Fibroblast of skin of back (primary cell): ENCODE measurements at places on chromosomes 5 and 9.

- DNase-seq, result no peak
Observed at GRCh38 chr9:89522261-89522958, 24.5 kb upstream of the SEMA4D start.

DNA sequence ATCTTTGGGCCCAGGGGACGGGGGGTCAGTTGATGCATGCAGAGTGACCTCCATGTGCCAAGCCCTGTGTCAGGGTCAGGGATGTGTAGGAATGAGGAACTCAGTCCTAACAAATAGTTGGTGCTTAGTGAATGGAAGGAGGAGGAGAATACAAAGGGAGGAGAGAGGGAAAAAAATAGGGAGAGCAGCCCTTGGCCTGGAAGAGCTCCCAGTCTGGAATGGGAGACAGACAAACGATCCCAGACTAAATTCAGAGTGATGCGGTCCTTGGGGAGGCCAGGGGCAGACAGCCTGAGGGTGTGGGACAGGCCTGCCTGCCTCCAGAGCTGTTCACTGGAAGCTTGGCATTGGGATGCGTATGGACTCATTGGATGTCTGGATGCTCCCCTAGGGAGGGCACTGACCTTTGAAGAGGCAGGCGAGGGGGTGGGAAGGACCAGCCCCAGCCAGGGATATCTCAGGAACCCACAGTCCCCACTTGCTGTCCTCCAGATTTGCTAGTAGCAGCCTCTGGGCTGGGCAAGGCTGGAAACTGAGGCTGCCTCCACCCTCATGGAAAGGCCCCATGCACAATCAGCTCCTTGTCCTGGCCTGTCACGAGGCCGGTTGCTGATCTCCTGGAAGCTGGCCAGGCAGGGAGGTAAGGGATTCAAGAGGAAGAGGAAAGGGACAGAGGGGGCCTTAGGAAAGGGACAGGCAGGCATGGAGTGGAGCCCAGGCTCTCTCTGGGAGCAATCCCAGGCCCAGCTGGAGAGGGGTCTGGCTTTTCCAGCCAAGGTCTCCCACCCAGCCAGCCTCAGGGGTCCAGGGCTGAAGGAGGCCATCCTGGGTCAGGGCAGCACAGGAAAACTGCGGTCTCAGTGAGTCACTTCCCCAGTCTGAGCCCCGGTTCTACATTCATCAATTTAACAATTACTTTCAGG is 69.0 kb upstream of the GGTA1 start:
- peak; percentile 59 for DNase-seq

- no peak for DNase-seq
Observed at GRCh38 chr5:569868-570361, 42.2 kb upstream of the CEP72 start.

DNA sequence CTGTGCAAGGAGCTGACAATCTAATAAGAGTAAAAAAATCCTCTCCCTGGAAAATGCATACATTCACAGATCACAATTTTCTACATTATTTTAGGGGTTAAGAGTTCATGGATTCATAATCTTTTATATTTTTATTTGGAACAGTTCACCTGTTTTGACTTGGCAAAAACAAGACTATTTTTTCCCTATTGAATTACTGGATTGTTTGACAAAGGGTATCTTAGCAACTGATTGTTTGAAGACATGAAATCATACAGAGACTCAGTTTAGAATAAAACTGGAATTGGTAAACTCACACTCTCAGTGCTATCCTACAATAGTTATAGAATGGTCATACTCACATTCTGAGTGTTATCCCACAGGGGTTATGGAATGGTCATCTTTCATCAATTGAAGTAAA is 358.2 kb upstream of the PTGER4 start:
- no peak for DNase-seq

DNA sequence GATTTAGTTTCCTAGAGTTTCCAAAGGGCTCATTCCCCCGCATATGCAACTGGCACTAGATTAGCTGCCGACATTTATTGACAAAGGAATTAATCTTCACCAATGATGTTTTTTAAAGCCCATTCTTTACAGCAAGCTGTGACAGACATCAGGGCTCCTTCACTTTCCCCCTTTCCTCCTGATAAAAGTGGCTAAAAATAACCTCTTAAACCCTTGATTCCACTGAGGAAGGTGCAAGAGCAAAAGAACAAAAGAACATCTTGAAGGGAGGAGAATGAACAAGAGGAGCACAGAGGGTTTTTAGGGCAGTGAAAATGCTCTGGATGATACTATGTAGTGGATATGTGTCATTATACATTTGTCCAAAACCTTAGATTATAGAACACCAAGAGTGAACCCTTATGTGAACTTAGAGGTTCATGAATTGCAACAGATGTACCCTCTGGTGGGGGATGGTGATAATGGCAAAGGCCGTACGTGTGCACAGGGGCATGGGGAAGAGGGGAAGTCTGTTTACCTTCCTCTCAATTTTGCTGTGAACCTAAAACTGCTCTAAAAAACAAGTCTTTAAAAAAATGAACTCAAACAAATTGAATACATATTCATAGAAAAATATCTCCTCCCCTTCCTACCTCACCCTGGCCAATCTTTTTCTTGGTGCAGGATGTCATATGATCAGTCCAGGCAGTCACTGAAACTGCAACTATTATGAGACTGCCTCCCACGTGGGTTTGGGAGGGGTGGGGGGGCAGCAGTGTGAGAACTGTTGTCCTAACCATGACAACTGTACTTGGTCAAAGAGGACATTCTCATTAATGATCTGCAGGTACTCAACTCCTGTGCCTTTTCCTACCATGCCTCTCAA is 83.0 kb downstream of the MARCHF3 start:
- no peak for DNase-seq

DNA sequence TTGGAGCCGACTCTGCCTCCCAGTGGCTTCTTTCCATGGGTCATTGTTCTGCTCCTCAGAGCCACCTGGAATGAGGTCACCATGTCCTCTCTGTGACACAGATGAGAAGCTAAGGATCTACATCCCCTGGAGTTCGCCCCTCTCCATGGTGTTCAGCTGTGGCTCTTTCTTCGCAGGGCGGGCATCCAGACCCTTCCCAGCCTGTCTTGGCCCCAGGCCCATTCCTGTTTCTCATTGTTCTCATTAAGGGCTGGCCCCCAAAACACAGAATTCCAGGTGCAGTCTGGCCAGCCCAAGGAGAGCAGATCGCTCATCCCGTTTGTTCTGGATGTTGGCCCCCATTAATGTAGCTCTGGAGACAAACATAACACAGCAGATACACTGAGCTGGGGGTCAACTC is 66.4 kb upstream of the COL15A1 start:
- DNase-seq, result no peak

GRCh38 chr5:168770036-168770498 is 190.9 kb upstream of the PANK3 start:
- DNase-seq, result no peak

- DNase-seq, result no peak
Observed at GRCh38 chr5:97412959-97413358, 229.9 kb upstream of the RIOK2 start.

DNA sequence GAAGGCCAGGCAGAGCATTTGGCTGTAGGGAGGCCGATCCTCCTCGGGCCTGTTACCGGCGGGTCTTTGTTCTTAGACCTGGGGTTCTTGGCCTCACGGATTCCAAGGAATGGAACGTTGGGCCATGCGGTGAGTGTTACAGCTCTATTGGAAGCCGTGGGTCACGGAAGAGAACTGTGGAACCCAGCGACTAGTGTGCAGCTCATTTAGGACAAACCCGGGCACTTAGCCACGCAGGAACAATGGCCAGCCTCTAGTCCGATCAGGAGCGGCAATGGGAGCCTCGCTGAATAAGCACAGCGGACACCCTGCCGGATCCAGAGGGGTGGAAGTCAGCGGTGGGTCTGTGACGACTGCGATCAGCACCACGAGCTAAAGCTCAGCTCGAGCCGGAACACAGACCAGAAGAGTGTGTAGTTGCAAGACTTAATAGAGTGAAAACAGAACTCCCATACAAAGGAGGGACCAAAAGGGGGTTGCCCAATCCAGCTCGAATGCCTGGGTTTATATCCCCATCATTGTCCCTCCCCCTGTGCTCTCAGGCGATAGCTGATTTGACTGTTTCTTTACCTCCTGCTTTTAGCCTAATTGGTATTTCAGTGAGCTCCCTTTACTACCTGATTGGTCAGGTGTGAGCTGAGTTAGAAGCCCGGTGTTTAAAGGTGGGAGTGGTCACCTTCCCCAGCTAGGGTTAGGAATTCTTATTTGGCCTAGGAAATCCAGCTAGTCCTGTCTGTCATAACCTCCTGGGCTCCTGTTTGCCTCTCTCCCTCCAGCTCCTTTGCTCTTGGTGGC is 53.7 kb upstream of the RPL26L1 start:
- peak; percentile 24 for DNase-seq

DNA sequence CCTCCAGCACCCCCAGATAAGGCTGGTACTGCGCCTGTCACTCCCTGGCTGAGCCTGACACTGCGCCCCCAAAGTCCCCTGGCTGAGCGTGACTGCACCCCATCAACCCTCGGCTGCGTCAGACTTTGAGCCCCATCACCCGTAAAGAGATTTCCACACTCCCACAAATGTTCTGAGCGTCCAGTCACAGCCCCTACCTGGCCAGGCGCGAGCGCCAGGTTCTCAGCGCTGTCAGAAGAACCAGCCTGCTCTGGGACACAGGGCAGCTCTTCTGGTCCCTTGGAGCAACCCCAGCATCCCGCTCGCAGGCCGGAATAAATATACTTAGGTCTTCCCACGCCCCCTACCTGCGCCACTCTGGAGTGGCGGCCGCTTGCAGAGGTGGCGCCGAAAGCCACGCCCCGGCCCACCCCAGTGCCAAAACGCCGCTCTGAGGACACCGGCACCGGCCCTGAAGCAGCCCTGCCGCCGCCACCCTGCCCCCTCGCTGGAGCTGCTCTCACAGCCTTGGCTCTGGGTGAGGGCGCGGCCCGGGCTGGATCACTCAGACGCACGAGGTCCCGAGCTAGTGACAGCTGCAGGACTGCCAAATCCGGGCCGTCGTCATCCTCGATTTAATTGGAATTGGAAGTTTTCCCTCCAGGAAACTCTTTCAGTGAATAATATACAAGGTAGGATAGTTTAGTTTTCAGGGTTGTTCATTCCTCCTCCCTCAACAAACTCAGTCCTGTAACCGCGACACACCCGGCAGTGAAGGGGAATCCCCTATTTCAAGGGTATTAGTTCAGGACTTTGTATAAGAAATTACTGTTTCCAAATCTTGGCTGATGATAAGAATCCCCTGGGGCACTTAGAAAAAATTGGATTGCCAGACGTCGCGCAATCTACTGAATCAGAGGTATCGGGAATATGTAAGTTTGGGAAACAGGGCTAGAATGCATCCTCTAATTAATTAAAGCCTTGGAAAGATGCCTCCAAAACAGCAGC is 1.2 kb upstream of the CEMIP2 start:
- no peak for DNase-seq

GRCh38 chr9:95027914-95028852 is 289.3 kb downstream of the FANCC start:
- no peak for DNase-seq

DNA sequence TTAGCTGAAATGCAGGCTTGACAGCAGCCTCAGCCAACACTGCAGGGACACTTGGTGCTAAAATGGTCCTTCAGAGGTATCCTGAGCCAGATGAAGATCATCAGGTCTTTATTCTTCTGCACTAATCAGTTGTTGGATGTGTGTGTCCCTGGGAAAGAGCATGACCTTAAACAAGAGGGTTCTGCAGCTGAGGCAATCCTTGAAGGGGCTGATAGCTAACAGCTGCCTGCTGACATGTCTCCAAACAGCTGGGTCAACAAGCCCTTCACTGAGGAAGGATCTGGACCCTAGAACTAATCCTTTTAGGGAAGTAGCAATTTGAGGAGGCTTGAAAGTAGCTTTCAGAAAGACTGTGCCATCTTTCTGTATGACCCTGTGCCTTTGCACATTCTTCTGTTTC is 376.3 kb upstream of the ACTBL2 start:
- no peak for DNase-seq

DNA sequence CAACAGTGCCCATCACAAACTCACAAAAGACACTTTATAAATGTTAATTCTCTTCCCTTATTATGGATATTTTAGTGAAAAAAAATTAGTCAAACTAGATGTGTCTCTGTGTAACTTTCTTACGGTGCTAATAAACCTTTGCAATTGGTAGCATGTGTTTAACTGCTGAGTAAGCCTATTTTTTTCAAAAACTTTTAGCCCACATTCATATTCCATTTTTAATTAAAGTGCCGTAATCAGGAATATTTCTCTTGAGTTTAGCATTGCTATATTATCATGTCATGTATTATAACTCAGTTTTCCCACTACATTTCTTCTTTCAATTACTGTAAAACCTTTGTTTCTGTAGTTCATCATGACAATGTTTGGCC is 51.4 kb downstream of the FYB1 start:
- no peak for DNase-seq

DNA sequence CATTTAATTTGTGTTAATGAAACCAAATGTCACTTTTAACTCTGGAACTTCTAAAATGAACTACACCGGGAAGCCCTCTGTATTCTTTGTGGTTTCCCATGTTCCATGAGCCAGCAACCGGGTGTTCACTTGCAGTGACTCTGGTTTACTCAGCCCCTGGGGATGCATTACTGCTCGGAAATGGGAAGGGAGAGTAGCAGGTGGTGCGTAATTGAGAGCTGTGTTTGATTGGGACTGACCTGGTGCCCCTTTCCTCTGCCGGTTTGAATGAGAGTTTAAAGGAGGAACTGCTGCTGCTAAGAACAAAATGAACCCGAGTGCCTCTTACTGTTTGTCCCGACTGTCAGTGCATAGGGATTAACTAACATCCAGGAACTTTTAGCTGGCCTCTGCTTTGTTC is 100.1 kb upstream of the DHFR start:
- DNase-seq, result peak; percentile 8

GRCh38 chr5:6659941-6660684 is 26.9 kb downstream of the SRD5A1 start:
- DNase-seq, result no peak

- DNase-seq, result no peak
Observed at GRCh38 chr9:4146293-4146692, 153.6 kb downstream of the GLIS3 start.

DNA sequence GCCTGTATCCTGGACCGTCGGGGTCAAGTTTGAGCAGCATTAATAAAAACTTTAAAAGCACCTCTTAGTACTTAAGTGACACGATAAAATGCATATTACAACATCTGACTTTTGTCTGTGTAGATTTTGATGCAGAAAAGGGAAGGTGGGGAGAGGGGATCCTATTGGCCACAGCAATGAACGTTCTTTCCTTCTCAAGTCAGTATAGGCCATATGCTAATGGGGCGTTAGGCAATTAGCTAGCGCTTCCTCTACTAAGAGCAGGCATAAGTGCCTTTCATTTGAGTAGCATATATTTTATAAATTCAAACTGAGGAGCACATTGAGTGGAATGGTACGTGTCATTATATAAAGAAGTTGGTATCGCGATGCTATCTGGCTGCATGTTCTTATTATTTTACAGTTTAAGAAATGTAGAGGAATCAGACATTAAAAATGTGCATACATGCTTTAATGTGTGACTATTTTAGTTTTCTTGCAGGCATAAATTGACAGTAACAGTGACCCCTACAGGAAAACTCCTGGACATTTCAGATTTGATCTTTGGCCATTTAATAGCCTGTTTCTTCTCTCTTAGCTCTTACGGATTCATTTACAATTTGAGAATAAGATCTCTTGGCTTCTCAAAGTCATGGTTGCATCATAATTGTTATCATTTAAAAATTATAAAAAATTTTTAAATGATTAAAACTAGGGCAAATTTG is 1.1 kb upstream of the GNA14 start:
- DNase-seq, result peak; percentile 26
